Right ventricle myocardium inferior (tissue), 1 donor: ENCODE measurements at places on chromosomes 5 and 9. TPM values are rescaled to one million over a fixed set of nuclear protein-coding genes. Genes with fewer than 3 reads are reported as not detected.

DNA sequence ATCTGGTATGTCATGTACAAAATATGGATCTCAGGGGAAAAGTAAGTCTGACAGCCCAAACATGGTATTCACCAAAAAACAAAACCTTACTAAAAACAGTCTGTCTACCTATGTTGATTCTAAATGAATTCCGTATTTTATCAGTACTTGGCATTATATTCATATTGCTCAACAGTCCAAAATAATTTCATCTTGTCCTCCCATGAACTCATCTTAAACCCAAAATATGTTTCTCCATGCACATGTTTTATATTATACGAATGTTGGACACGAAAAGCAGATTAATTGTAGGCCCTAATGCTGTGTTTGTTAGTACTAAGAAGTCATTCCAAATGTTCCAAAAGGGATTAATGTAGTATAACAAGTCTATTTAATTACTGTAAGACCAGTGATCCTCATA, 20.1 kb downstream of the NFIB start:
- DNase-seq: no peak

DNA sequence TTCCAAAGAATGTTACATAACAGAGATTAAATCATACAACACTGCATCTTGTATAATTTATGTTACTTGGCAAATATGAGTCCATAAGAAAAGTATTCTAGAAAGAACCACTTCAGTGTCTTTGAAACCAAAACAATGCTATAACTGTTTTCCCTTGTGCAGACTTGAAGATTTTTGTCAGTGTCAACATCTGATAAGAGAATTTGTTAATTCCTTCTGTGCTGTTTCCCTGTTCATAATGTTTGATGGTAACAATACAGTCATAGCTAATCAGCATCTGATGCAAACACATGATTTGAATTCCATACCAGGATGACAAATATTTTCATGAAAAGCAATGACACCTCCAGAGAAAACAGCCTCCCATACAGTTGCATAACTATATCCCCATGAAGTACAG, 306.8 kb downstream of the SEMA5A start:
- no peak for DNase-seq

GRCh38 chr5:138573949-138574670, 1.1 kb downstream of the HSPA9 start:
- no peak for DNase-seq

GRCh38 chr9:135989722-135990467, 28.7 kb upstream of the UBAC1 start:
- DNase-seq: no peak

DNA sequence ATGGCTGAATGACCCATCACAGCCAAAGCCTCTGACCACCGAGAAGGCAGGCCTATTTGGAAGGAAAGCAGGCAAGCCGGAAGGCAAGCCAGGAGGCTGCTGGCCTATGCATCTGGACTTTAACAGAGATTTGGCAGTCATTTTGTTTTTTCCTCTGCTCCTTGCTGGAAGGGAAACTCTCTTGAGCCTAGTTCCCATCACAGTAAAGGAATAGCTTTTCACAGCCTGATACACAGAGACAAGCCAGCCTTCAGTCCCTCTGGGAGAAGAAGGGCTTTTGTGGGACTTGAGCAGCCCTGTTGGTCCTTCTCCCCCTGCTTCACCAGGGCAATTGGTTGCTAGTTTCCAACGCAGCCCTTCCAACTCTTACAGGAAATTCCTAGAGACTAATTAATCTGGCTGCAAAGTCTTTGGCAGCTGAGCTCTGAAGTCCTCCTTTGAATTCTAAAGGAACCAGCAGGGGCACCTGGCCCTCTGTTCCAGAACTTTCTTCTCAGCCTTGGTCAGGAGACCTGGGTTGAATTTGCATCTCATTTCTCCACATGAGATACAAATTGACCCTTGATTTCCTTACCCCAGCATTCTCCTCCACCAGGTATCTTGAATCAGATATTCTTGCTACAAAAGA, 157.3 kb upstream of the EPB41L4A start:
- DNase-seq: no peak

Gene GCNT4
- total RNA-seq: 0.35 TPM

DNA sequence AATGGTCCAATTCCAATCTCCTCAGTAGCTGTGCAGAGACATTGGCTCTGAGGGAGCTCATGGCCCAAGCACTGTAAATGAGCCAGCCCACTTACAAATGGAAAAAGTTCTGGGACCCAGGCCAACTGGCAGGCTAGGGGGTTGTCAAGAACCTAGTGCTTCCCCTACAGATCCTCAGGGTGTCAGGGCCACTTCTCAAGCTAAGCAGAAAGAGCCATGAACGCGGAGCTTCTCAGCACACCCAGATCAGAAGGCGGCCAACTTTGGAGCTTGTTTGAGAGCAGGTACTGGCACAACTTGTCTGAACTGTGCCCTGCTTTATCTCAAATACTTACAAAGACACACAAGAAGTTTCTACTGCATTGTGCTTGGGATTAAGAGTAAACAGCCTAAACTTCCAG, 17.5 kb downstream of the TLE1 start:
- DNase-seq: peak; percentile 90

DNA sequence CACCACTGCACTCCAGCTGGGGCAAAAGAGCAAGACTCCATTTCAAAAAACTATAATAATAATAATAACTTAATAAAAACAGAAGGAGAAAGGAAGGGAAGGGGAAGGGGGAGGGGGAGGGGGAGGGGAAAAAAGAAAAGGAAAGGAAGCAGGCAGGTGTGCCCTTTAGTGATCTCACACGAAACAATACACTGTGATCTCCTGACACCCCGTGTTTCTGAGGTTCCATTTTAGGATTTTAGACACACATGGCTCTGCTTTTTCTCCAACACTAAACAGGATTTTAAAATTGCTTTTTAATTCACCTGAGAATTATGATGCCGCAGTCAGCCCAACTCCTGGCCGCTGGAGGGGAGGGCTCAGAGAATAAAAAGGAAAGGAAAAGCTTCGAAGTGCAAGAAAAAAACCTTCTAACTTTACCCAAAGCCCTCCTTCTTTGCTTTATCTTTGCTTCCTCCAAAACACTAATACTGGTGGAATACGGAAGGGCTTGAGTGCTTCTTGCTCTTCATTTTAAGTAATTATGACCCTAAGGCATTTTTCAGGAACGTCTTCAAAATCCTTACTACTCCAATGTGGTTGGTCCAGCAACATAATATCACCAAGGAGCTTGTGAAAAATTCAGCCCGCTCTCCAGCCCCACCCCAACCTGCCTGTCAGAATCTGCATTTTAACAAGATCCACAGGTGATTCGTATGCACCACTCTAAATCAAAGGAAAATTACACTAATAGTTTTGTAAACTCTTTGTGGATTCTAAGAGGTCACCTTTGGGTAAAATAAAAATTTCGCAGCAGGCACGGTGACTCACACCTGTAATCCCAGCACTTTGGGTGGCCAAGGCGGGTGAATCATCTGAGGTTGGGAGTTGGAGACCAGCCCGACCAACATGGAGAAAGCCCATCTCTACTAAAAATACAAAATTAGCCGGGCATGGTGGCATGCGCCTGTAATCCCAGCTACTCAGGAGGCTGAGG, 66.0 kb downstream of the MYO10 start:
- no peak for DNase-seq

GRCh38 chr5:120610145-120610544, 146.0 kb downstream of the PRR16 start:
- DNase-seq: no peak
